ENCODE measurements at places on chromosomes 3 and 15. TPM values are rescaled to one million over a fixed set of nuclear protein-coding genes. Genes with fewer than 3 reads are reported as not detected.

Gene LSAMP
- not detected for polyA plus RNA-seq

GRCh38 chr3:50336452-50337174 is 4.0 kb downstream of the RASSF1 start:
- DNase-seq: no peak

Gene CCR8
- 2.1 TPM for polyA plus RNA-seq

DNA sequence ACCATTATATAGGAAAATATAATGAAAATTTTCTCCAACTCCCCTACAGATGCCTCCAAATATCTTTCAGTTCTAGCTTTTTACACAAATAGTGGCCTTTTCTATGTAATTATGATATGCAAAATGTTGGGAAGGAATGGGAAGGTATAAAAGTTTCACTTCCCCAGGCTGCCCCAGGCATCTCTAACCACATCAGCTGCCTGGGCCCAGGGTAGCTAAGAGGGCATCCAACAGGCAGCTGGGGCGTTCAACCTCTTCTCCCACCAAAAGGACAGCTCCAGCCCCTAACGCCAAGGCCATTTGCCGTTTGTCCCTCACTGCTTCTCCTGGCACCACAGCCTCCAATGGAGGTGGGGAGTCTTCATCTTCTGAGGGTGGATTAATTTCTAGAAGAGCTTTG is 188.1 kb upstream of the TSC22D2 start:
- DNase-seq: no peak

Gene TICRR
- polyA plus RNA-seq: not detected

Gene COL8A1
- not detected for polyA plus RNA-seq

Gene SLC51A
- 1.1 TPM for polyA plus RNA-seq

- no peak for DNase-seq
Measured at GRCh38 chr3:195169011-195169649, 101.8 kb downstream of the XXYLT1 start.

DNA sequence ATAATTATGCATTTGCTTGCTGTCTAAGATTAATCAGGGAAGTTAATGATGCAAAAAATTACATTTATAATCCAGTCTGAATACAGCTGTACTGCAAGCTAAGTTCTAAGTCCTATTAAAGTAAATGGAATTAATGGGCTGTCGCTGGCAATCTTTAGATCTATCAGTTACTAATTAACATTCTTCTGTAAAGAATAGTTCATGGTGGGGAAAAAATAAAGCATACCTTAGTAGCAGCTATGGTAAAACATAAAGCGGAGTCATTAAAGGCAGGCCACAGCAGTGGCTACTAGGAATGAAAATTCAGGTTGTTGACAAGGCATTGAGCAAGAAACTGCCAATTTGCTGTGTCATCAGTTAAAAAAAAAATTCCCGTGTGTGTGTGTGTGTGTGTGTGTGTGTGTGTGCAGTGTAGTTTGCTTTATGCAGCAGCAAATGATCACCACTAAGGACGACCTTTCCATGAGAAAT is 129.8 kb downstream of the ZNF385D start:
- no peak for DNase-seq

Gene SEMA5B
- polyA plus RNA-seq: not detected

Gene SUSD5
- polyA plus RNA-seq: not detected

- DNase-seq: no peak
Measured at GRCh38 chr15:63815211-63815610, 18.5 kb downstream of the HERC1 start.

Gene SNTN
- not detected for polyA plus RNA-seq

Gene NBEAL2
- polyA plus RNA-seq: 12.8 TPM

Gene ANKDD1A
- polyA plus RNA-seq: 2.4 TPM

GRCh38 chr15:68295014-68295805 is 17.7 kb downstream of the FEM1B start:
- DNase-seq: no peak

Gene MAN2A2
- 10.8 TPM for polyA plus RNA-seq

DNA sequence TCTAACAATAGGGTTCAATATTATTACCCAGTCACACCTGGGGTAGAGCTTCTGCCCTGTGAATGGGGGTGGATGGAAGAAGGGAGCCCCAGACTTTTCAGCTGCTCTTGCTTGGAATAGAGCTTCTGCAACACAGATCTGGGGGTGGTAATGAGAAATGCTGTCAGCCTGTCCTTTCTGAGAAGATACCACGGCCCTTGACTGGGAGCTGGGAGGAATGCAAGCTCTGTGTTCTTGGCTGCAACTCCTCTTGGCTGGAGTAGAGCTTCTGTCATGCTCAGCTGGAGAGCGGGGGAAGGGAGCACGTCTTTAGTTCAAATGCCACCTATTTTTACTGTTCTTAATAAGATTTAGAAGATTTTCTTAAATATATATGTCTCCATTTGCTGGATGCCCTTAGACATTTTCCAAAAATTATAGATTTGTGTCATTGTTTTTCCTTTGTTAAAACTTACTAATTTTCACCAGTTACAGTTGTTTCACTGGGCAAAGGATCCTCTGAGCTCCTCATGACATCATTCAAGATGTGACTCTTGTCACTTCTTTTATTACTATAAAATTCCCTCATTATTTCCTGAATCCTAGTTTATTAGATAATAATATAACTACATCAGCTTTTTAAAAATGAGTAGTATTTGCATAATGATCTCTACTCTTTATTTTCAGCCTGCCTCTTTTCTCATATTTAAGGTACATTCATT is 180.0 kb upstream of the TGFBR2 start:
- no peak for DNase-seq

GRCh38 chr3:72176537-72177041 is 391.6 kb upstream of the PROK2 start:
- DNase-seq: no peak

Gene PRSS50
- polyA plus RNA-seq: 0.13 TPM

GRCh38 chr15:74626752-74627692 is 11.4 kb downstream of the CLK3 start:
- no peak for DNase-seq

DNA sequence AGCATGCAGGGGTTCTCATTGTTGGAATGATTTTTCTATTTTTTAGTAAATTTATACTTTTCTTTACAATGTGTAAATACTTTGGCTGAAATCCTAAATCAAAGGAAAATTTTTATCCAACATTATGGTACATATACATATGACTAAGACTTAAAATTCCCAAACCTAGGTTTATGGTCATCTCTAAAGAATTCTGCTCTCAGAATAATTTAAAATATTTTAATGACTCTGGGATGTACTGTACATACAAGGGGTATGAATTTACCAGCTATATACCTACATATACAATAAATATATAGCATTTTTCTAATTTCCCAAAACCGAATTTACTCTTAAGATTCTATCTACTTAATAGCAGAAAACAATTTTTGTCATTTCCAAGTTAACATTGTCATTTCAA is 137.9 kb upstream of the POU1F1 start:
- no peak for DNase-seq

GRCh38 chr15:33535135-33535534 is 224.4 kb downstream of the RYR3 start:
- no peak for DNase-seq

GRCh38 chr3:105399611-105400010 is 32.9 kb downstream of the ALCAM start:
- DNase-seq: no peak

All from CD8-positive, alpha-beta memory T cell (primary cell).